ENCODE measurements at places on chromosomes 3 and 15. TPM values are rescaled to one million over a fixed set of nuclear protein-coding genes. Genes with fewer than 3 reads are reported as not detected.

The MFN1 gene
- total RNA-seq, result 54.6 TPM

The RPP14 gene
- 22.4 TPM for total RNA-seq

The MNS1 gene
- total RNA-seq, result 1.9 TPM

DNA sequence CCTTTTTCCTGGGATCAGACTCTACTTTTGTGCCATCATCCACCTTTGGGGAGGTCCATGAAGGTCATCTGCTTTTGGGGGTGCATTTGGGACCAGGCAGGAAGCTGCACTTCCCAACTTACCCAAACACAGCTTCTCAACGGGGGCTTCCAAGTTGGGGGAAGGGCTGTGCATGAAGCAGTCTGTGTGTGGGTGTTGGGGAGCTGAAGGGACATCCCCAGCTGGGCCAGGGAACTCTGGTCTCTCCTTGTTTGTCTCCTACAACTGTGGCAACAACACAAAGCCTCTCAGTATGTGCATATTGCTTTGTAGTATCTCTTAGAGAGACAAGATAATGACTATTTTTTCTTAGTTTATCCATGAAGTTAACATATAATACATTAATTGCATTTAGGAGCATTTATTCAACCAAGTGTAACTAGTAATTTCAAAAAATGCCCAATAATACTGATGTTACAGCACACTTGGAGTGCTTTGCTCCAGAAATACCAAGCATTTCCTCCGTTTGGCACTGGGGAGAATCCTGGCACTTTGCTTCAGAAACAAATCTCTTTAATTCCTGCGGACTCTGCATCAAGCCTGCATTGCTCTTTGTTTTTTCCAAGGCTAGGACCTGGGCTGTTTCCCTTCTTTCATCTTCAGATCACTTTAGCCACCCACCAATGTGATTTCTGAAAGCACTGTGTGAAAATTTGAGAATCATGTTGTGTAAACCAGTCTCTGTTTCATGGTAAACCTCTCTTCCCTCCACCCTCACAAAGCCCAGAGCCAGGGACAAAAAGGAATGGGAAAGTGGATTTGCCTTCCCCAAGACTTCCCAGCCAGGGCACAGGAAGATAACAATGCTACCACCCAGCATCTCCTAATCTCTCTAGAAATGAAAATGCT is 126.2 kb upstream of the PFN2 start:
- DNase-seq, result no peak

DNA sequence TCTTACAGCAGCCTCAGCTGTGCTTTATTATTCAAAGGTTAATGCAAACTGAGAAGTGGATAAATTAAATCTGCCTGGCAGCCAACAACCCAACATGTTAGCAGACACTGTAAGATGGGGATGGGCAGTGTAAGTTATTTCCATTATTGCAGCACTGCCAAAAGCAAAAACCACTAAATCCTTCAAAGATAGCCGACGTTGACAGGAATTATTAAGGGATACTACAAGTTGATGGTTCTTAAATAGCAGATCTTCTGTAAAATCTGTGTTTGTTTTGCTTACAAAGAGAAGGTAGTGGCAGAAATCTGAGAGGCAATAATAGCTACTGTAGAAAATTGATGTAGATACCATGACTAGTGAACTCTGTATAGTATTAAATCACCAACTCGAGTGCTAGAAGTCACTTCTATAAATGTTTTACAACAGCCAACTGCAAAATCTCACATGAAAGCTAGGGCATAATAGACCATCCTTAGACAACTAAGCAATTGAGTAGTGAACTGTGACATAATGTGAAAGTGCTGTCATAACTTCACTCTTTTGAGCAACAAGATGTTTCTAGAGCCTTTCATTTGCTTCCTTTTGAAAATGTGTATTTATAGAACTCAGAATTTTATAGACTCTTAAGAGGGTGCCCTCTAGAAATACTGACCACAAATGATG is 278.6 kb downstream of the UBE2E2 start:
- DNase-seq, result no peak

DNA sequence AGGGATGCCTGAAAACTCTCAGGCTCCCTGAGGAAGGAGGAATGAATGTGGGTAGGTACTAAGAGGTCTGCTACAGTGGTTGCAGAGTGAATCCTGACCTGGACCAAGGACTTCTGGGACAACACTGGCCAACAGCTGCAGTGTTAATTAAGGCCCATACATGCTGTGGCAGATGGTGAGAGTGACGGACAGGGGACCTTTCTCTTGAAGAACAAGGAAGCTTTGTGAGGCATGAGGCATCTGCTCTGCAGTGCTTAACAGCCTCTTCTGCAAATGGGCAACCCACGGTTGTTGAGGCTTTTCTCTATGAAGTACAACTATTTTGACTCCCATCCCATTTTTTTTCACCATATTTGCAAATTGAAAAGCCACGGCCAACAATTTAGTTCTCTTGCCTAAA is 26.6 kb upstream of the ACAN start:
- DNase-seq, result no peak

- peak; percentile 95 for DNase-seq
Observed at GRCh38 chr3:31377045-31377642, 155.6 kb upstream of the STT3B start.

Data from HCT116 (cell line).